ENCODE measurements at places on chromosomes 12 and 14.

DNA sequence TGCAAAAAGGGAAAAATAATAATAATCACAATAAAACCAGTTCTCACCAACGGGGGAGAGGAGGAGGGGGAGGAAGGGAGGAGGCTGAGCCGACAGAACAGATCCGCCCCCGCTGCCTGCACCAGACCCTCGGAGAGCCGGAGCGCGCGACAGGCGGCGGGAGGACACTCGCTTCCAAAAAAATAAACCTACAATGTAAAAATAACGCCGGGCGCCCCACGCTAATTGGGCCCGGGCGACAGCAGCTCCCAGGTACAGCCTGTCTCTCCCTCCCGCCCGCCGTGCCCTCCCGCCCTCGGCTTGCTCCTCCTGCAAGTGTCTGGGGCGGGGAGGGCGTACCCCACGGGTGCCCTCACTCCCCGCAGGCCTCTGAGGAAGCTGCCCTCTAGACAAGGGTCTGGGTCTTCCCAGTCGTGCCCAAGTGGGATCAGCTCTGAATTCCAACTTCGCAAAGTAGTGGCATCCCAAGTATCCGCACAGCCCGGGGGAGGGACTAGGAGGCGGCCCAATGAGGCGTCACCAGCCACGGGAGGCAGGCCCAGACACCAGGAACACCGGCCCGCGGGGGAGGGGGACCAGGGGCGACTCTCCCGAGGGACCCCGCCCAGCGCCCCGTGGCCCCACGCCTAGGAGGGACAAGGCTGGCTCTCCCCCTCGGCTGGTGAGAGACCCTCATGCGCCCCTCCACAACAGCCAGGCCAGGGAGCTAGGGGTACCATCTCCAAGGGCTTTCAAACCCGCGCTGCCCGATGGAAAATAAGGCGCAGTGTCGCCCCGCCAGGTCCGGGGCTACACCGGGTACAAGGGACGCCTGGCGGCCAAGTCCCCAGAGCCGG, 1.0 kb downstream of the NCOR2 start:
- DNase-seq, result peak; percentile 90

DNA sequence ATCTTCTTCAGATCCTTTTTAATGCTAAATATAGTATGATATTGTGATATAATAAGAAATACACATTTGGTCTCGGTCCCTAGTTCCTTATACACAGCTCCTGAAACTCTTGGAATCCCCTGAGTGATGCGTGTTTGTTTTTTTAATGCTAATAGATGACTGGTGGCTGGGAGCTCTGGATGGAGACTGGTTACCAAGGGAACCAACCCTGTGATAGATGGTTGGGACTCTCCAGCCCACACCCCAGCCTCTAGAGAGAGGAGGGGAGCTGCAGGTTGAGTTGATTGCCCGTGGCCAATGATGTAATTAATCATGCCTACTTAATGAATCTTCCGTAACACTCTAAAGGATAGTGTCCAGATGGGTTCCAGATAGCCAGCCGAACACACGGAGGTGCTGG, 140.6 kb downstream of the FBXL14 start:
- no peak for DNase-seq

GRCh38 chr14:50233166-50233950, 2.0 kb upstream of the SOS2 start:
- no peak for DNase-seq

- DNase-seq, result no peak
Measured at GRCh38 chr14:22479132-22479531, 109.9 kb downstream of the DAD1 start.

DNA sequence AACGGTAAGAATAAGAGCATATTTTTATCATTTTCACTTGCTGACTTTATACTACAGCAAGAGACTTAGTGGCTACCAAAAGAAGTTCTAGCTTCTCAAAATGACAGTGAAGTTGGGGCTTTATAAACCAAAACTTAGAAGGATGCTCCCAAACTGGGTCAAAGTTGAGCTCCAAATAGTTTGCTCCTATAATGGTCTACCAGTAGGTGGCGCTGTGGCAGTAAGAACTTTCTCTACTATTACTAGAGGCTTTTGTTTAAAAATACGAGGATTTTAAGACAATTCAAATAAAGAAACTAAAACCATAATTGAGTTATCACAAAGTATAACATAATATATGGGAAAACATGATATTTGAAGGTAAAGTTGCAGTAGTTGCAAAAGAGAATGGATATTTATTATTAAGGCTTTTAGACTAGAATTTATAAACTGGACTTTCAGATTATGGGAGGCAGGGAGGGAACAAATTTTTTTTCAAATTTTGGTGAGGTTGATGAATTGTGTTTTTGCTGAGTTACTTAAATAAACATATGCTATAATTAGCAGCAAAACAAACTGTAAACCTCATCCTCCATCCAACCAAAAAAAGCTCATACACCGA, 75.0 kb downstream of the TGFB3 start:
- DNase-seq, result peak; percentile 81

- DNase-seq, result peak; percentile 3
Measured at GRCh38 chr14:83217492-83217891, 1683.8 kb upstream of the SEL1L start.

DNA sequence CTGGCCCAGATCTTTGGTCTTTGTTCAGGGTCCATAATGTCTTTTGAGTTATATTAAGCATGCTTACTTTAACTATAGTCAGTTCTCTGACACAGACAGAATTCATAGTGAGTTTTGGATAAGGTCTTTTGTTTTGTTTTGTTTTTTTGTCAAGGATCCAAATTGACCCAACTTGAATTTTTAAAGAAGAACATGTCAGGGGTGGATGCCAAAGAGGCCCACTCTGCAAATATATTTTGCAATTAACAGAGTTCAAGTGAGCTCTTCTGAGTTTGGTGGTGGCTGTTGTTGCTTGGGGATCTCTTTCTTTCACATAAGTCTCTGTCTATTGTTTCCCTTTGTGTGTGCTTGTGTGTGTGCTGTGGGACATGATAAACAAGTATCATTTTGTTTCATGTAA, 34.4 kb upstream of the PMCH start:
- DNase-seq, result no peak

DNA sequence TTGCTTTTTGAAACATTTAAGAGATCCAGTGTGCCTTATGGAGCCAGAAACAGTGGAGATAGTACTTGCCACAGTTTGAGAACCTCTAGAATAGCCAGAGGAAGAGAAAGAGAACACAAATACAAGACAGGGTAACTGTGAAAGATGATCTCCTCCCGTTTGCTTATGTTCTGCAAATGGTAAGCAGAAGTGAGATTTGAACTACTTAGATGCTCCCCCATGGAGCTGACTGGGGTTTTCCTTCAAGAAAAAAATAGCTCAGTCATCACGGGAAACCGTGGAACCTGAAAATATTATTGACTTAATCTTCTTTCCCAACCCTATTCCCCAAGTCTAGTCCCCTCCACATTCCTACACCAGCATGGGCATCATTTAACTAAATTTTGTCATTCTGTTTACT, 87.1 kb downstream of the KIF21A start:
- DNase-seq, result no peak

DNA sequence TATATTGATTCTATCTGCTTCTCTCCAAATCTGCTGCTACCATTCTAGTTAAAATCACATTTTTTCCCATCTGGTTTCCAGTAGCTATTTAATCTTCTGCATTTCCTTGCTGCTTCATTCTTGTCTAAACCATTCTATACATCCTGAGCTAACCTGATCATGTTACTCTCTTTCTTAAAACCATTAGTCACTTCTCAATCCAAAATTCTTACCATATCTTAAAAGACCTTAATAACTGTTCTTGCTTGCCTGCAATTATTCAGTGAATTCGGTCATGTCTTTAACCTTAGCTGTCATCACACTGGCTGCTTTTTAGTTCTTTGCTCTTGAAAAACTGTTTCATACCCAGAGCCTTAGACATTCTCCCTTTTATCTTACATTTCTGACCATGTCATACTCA, 56.4 kb upstream of the PZP start:
- DNase-seq, result no peak

GRCh38 chr14:77883131-77883846, 83.4 kb downstream of the ADCK1 start:
- no peak for DNase-seq

GRCh38 chr12:59084511-59085375, 164.4 kb upstream of the LRIG3 start:
- no peak for DNase-seq

DNA sequence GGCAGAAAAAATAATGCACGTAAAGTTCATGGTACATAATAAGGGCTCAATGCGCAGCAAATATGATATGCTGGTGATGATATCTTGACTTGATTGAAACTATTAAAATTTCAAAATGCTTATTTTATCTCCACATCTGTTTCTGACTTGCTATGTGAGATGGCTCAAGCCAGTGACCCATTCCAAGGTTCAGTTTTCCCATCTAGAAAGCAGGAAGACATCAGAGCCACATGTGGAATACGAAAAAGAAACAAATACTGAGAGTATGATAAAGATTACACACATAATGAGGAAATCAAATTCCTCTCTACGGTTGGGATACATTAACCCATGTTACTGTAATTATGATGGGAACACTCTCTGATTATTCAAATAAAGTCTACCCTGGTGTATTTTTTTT, 24.0 kb upstream of the TSPAN11 start:
- no peak for DNase-seq

GRCh38 chr12:1360441-1361210, 233.8 kb downstream of the FBXL14 start:
- DNase-seq, result no peak

- DNase-seq, result no peak
Measured at GRCh38 chr12:6277982-6278438, 32.5 kb upstream of the PLEKHG6 start.

DNA sequence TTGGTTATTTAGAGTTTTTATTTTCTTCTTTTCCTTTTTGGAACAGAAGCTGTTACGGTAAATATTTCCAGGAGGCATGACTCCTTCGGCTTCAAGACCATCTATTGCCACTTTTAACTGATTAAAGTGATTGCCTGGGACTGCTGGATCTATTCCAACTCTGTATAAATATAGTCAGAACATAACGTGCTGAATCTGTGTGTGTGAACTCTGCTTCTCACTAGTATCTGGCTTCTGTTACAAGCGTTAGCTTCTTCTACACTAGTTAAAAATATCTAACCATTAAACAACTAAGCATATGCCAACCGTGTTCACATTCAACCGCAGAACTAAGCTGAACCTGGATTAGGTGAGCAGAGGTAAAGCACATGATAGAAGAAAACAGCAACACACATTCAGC, 49.0 kb downstream of the TMTC1 start:
- DNase-seq, result no peak

GRCh38 chr12:38892087-38892786, 13.2 kb downstream of the CPNE8 start:
- DNase-seq, result no peak

DNA sequence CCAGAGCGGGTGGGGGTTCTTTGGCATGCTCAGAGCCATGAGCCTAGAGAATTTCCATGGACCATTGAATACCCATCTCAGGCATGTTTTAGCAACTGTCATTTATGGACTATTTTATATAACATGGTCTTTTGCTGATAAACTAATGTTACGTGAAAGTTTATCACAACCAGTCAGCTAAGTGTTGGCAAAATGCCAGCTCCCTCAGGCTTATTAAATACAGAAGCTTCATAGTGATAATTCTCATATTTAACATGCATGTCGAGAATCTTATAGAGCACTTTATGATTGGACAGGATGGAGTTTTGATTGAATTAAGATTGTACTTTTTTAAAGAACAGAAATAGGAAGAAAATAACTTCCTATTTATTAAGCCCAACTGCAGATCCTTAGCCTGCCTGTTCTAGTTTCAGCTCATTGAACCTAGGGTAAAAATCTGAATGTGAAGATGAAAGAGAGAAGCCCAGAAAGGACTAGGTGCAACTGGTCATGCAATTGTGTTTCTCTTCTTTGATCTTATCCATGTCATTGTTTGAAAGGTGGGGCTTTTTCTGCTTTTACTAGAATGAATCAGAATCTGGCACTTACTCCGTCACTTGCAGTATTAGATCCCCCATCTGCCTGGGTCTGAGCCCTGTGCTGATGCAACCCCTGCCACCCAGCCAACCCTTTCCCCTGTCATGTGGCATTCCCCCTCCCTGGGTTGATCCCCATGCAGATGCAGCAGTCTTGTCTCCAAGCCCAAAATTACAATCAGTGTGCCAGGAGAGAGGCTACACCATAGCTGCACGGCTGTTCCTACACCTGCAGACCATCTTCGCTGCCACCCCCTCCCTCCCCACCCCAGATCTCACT, 134.6 kb upstream of the EVL start:
- no peak for DNase-seq

DNA sequence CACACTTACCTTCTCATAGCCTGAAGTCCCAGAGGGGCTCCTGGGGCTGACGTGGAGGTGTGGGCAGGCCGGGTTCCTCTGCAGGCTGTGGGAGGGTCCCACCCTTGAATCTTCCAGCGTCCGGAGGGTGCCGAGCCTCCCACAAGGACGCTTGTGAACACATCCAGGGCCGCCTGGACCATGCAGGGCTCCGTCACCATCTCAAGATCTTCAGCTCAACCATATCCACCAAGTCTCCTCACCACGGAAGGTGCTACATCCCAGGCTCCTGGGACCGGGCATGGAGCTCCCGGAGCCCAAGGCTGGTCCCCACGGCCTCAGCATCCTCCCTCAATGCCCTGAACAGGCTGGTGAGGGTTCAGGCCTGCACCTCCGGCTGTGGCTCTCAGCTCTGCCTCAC, 10.7 kb upstream of the FBRSL1 start:
- DNase-seq, result no peak

- no peak for DNase-seq
Measured at GRCh38 chr14:77076113-77076631, 21.9 kb upstream of the CIPC start.

DNA sequence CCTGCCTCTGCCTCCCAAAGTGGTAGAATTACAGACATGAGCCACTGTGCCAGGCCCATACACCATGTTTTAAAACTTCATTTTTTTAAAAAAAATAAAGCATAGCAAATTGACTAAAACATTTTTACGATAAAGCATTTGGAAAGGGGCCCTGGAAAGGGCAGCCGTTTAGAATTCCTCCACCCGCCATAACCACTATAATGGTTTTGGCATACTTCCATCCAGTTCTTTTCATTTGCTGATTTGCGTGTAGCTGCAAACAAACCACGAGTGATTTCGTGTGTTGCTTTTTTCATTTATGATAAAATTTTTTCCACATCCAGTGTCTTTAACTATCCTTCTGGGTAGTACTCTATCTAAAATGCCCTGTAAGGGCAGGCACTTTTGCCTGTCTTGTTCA, 91.8 kb upstream of the RIN3 start:
- no peak for DNase-seq

DNA sequence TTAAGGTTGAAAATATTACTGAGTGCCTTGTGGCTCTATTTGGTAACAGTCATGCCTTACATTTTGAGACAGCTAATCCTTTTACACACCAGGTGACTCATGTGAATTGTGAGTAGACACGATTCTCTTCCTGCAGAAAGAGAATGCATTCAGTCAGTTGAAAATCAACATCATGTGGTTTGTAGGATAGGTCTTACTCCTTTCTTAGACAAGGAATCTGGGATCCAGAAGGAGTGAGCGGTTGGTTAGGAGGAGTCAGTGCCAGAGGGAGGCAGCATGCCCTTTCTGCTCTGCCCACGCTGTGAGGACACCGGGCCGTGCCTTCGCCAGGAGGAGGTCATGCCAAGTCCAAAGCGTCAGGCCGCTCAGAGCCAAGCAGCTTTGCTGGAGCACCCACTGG, 47.6 kb downstream of the TRAF3 start:
- peak; percentile 41 for DNase-seq

Data from HTR-8/SVneo (cell line).